Activated CD8-positive, alpha-beta memory T cell treated with anti-CD3 and anti-CD28 coated beads for 1 hour (primary cell): ENCODE measurements at places on chromosomes 1 and 21.

GRCh38 chr1:47776667-47777131 lies 220.5 kb downstream of the TRABD2B start:
- no peak for DNase-seq

DNA sequence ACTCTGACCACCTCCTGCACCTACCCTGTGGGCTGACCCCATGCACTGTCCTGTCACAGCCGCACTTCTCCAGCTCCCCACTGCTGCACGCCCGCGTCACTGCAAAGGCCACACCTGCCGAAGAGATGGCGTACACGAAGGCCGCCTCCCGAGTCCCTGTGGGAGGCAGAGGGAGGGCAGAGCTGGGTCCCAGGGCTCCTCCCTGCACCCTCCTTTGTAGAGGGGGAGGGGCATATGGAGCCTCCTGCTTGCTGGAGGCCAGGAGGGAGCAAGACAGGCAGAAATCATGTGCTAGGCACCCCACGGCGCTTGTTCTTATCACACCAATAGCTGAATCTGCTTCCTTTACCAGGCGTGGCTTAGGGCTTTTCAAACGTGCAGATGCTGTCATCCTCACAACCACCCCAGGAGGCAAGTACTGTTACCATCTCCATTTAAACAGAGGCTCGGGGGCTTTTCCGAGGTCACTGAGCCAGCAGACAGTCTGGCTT lies 21.4 kb downstream of the WNT4 start:
- DNase-seq: no peak

DNA sequence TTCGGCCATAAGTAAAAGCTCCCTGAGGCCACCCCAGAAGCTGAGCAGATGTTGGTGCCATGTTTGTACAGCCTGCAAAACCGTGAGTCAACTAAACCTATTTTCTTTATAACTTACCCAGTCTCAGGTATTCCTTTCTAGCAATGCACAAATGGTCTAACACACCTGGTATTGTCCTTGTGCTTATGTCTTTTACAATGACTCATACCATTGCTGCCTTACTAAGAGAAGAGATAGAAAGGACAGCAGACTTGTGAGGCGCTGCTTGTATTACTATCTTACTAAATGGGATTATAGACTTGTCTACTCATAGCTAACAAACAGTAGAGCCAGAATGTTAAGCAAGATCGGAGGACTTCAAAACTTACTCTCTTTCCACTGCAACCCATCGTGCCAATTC lies 18.5 kb upstream of the CYYR1 start:
- no peak for DNase-seq

DNA sequence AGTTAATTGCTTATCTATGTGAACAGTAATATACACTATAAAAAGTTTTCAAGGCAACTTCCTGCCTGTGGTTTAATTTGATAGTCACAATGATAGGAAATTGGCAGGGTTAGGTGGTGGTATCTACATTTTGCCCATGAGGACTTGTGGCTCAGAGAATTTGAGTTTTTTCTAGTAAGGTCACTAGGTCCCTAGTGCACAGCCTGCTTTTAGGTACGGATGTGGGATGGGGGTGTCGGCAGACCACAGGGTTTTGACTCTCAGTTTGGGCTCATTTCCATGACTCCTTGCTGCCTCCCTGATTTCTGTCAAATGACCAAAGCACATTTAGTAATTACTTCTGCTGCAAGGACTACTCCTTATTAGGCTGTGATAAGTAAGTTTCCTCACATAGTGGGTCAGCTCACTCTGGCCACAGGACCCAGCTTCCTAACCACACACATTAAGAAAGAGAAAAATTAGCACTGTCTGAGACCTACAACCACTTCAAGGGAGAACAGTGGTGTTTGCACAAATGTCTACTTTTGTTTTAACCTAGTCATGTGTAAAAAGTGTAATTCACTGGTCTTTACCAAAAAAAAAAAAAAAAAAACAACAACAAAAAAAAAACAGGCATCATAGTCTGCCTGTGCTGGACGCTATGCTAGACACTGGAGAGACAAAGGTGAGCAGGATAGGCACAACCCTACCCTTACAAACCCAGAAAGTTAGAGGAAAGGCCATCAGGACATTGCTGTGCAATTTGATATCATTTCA lies 43.7 kb downstream of the MRPL39 start:
- no peak for DNase-seq

- DNase-seq: no peak
These were observed 276.5 kb upstream of the DPYD start for GRCh38 chr1:98197356-98197755.

- no peak for DNase-seq
These were observed 9.7 kb downstream of the CD244 start for GRCh38 chr1:160853014-160853413.

DNA sequence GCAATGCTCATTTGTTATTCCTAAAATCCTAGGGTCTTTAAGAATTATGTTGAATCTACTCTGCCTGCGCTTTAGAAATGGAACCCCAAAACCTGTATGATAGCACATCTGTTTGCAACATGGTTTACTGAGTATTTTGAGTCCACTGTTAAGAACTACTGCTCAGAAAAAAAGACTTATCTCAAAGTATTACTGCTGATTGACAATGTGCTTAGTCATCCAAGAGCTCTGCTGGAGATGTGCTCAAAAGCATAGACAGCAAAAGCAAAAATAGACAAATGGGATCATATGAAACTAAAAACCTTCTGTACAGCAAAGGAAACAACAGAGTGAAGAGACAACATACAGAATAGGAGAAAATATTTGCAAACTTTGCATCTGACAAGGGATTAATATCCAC lies 107.0 kb downstream of the CTH start:
- no peak for DNase-seq

DNA sequence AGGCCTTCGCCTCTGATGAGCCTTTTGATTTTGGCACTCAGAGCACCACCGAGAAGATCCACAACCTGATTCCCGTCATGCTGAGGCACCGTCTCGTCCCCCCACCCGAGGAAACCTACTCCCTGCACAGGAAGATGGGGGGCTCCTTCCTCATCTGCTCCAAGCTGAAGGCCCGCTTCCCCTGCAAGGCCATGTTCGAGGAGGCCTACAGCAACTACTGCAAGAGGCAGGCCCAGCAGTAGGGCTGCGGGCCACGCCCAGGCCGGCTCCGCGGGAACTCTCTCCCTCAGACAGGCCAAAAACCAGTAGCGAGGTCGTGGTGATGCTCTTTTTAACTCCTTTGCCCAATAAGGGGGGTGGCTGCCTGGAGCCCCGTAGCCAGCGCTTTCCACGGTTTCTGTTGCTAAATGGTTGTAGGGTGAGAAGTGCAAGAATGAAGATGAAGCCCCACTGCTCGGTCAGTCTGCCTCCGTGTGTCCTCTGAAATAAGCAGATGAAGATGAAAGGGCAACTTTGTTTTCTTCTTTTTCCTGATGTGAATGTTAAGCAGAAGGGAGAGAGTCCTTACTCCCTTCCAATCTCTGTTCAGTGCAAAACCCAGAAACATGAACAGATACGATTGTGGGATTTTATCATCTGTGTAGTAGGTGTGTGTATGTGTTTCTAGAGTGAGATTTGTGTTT lies 46.5 kb downstream of the COQ8A start:
- DNase-seq: no peak

DNA sequence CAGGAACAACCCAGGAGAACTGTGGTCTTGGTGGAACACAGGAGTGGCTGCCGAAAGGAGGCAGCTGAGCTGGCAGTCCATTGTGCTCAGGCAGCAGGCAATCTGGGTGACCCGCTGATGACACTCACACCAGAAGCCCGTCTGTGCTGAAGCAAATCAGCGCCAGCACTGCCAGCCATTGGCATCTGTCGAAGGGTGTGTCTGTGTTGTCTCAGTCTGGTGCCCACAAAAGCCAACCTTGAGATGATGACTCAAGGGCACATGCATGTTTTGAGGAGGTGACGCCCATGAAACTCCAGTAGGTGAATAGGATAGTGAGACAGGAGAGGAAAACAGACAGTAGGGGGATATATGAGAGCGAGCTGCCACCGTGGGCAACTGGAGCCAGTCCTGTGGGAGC lies 167.3 kb downstream of the KAZN start:
- DNase-seq: no peak

DNA sequence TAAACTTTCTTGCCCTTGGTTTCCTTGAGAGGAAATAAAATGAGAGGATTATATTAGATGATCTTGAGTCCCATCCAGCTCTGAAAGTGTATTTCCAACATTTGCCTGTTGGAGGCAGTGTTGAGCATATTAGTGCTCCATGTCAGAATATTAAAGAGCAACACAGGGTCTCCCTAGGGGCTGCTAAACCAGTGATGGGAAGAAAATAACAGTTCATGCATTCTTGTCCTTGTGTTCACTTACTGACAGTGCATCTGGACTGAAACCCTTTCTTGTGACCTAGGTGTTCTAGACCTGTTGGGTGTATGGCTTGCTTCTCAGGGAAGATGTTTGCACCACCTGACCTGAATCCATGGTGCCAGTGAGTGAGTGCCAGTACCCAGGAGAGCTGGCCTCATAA lies 124.7 kb upstream of the KIAA0040 start:
- no peak for DNase-seq

- no peak for DNase-seq
These were observed 1.3 kb upstream of the ZNF436 start for GRCh38 chr1:23370709-23371584.

DNA sequence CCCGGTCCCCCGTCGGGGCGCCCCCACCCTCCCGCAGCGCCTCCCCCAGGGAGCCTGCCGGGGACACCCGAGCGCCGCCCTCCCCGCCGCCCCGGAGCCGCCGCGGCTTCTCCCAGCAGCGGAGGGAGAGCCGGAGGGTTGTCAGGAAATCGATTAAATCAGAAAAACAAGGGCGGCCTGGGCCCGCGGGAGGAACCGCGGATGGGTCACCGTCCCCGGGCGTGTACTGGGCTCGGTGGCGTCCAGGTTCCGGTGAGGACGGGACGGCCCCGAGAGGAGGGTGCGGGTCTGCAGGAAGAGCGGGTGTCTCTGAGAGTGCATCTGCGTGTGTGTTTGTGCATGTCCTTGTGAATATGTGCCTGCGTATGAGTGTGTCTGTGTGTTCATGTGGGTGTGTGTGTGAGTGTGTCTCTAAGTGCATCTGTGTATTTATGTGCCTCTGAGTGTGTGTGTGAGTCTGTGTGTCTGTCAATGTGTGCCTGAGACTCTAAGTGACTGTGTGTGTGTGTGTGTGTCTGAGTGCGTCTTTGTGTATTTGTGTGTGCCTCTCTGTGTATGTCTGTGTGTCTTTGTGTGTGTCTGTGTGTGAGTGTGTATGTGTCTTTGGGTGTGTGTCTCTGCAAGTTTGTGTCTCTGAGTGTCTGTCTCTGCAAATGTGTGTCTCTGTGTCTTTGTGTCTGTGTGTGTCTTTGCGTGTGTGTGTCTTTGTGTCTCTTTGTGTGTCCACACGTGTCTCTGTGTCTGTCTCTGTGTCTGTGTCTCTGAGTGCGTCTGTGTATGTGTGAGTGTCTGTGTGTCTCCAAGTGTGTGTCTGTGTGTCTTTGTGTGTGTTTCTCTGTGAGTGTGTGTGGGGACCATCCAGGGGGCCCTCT lies 1.1 kb downstream of the SPSB1 start:
- DNase-seq: no peak

DNA sequence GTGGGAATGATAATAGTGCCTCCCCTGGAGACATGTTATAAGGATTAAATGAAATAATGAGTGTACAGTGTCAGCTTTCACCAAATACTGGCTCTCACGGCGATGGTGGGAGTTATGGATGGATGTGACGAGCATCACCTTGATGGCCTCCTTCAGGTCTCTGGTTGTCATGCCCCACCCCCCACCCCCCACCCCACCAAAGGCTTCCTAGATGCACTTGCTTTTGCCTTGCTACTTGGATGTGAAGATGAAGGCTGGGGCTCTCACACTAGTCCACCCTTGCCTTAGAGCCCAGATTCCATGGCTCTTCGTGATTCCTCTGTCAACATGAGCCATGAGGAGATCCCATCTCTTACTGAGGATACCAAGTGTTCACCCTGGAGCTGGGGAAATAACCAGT lies 412.3 kb downstream of the NPHP4 start:
- no peak for DNase-seq
